Hepatocyte (in vitro differentiated cells): ENCODE measurements at places on chromosomes 11 and 22. TPM values are rescaled to one million over a fixed set of nuclear protein-coding genes. Genes with fewer than 3 reads are reported as not detected.
A peak's percentile ranks its signal among the peaks of the same experiment; 100 is the strongest.

DNA sequence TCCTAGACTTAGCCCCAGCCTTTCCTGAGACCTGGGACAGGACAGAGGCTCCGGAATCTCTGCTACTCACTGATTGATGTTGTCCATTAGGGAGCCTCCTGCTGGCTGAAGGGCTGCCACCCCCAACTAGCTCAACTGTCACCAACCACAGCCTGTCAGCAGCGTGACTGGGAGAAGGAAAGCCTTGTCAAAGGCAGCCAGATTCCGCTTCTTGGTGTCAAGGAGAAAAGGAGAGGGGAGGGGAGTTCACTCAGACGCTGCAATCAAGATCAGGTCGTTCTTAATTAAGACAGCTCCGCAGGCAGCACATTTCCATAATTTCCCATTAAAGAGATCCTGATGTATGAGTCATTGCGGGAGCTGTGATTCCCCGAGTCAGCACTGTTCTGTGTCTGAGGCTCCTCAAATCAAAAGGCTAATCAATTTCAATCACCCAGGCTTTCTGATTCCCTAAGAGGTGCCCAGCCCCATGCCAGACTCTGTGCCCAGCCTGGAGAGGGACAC lies 152.8 kb upstream of the ZBED5 start:
- no peaks in the 10 kb centered on the region for H3K27me3 ChIP-seq
- H3K4me3 ChIP-seq = no peak overlapping the region

- H3K36me3 ChIP-seq = no peaks in the 10 kb centered on the region
- peak; percentile 88 for DNase-seq
- no peak overlapping the region for H3K4me3 ChIP-seq
- H3K27me3 ChIP-seq = no peaks in the 10 kb centered on the region
- peak overlapping the region; percentile 88 for H3K27ac ChIP-seq
- H3K4me1 ChIP-seq = peaks cover 22% of the 10 kb centered on the region
Measured at GRCh38 chr11:61602775-61603569, 22.1 kb upstream of the SYT7 start.

GRCh38 chr11:34313099-34313517 lies 44.7 kb downstream of the ABTB2 start:
- no peaks in the 10 kb centered on the region for H3K36me3 ChIP-seq
- no peak for DNase-seq
- peaks cover 18% of the 10 kb centered on the region for H3K4me1 ChIP-seq
- no peak overlapping the region for H3K4me3 ChIP-seq
- H3K27me3 ChIP-seq = no peaks in the 10 kb centered on the region
- no peak overlapping the region for H3K27ac ChIP-seq

- no peak within 1 kb of the TSS for H3K4me3 ChIP-seq
- no peaks in the 10 kb centered on the region for H3K27me3 ChIP-seq
- no peaks in the 10 kb centered on the region for H3K36me3 ChIP-seq
- DNase-seq = peak; percentile 25
Measured at GRCh38 chr22:40679249-40679963, at the start of gene MCHR1. TSS of gene MCHR1 (plus strand) at chr22:40679484. CDS start at chr22:40679653, 169 bp downstream.

DNA sequence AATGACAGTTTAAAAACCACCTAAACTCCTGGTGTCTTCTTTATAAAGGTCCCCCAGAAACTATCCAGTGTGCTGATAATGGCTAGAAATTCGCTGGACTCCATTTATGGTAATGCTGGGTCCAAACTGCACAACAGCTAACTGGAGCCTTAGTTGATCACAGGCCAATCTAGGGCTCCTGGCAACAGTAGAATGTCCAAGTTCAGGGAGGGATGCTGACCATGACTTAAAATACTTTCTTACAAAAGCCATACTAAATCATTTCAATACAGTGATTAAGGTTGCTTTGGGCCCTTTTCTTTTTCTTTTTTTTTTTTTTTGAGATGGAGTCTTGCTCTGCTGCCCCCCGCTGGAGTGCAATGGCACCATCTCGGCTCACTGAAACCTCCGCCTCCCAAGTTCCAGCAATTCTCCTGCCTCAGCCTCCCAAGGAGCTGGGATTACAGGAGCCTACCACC lies 14.5 kb upstream of the GAB2 start:
- H3K27me3 ChIP-seq = no peaks in the 10 kb centered on the region
- H3K4me1 ChIP-seq = no peaks in the 10 kb centered on the region
- no peak overlapping the region for H3K4me3 ChIP-seq
- DNase-seq = no peak
- no peaks in the 10 kb centered on the region for H3K36me3 ChIP-seq
- no peak overlapping the region for H3K27ac ChIP-seq

DNA sequence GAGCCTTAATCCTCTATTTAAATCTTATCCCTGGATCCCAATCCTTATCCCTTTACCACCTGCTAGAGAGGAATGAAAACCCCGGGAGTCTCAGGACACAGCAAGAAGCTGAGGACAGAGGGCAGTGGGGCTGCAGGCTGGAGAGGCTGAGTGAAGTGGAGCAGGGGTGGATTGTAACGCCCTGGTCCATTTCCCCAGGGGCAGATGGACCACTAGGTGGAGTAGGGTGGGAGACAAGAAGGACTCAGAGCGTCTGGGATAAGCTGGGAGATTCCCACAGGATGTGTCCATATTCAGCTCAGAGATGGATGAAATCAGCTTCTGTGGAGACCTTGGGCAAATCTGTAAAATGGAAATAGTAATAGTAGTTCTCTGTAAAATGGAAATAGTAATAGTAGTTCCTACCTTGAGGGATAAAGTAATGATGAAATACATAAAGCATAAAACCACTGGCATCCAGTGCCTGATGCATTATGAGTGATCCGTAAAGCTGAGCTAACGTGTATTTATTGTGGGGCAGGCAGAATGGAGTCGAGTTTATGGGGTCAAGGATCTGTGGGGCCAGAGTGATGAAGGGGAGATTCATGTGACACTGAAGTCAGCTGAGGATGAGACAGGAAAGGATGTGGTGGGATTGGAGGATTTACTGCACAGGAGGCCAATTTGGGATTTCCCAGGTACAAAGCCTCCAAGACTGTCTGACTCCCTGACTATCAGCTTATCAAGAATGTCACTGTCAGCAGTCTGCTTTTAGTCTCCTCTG lies 1.9 kb upstream of the ROBO4 start:
- H3K27ac ChIP-seq = no peak overlapping the region
- H3K27me3 ChIP-seq = peaks cover 43% of the 10 kb centered on the region

DNA sequence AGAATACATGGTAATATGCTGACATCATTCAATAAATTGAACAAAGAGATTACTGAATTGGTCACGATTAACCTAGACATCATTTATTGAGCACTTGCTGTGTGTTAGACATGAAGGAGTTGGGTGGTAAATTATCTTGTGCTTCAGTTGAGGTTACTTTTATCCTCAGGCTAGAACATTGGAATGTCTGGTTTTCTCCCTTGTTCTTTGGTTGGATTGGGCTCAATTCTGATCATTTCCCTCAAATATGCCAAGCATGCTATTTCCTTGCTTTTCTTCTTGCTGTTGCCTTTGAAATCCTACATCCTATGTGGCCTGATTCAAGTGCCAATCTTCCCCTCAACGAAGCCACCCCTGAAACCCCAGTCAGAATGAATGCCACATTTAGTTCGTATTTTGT lies 65.8 kb downstream of the DEUP1 start:
- no peaks in the 10 kb centered on the region for H3K27me3 ChIP-seq
- no peaks in the 10 kb centered on the region for H3K4me1 ChIP-seq
- H3K4me3 ChIP-seq = no peak overlapping the region
- DNase-seq = no peak
- H3K27ac ChIP-seq = no peak overlapping the region
- no peaks in the 10 kb centered on the region for H3K36me3 ChIP-seq

DNA sequence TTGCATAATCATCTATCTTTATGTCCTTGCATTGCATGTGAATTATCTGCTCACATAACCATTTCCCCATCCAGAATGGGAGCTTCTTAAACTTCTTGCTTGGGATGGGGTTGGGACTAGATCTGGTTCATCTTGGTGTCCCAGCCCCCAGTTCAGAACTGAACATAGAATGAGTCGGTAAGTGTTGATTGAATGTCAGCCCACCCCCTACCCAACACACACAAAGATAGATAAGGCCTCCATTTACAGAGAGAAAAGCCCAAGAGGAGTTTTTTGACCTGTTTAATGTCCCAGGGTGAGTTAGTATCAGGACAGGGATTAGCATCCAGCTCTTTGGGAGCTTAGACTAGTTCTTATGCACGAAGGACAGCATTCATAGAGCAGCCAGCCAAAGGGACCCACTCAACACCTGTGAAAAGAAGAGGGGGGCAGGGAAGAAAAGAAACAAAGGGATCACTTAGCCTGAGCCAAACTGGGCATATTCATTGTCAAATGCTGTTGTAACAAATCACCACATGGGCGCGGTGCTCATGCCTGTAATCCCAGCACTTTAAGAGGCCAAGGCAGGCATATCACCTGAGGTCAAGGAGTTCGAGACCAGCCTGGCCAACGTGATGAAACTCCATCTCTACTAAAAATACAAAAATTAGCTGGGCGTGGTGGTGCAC lies 57.4 kb downstream of the CHRDL2 start:
- no peak overlapping the region for H3K4me3 ChIP-seq
- H3K27me3 ChIP-seq = no peaks in the 10 kb centered on the region
- DNase-seq = no peak
- peaks cover 4% of the 10 kb centered on the region for H3K4me1 ChIP-seq
- H3K27ac ChIP-seq = peak overlapping the region; percentile 93

GRCh38 chr11:18461909-18462308 lies 6.3 kb downstream of the LDHAL6A start:
- H3K27me3 ChIP-seq = no peaks in the 10 kb centered on the region
- H3K36me3 ChIP-seq = no peaks in the 10 kb centered on the region
- no peak overlapping the region for H3K27ac ChIP-seq
- no peak for DNase-seq
- H3K4me3 ChIP-seq = no peak overlapping the region

- no peak overlapping the region for H3K4me3 ChIP-seq
- no peaks in the 10 kb centered on the region for H3K36me3 ChIP-seq
- H3K27me3 ChIP-seq = no peaks in the 10 kb centered on the region
Measured at GRCh38 chr11:94171693-94172440, 43.2 kb downstream of the PANX1 start.

DNA sequence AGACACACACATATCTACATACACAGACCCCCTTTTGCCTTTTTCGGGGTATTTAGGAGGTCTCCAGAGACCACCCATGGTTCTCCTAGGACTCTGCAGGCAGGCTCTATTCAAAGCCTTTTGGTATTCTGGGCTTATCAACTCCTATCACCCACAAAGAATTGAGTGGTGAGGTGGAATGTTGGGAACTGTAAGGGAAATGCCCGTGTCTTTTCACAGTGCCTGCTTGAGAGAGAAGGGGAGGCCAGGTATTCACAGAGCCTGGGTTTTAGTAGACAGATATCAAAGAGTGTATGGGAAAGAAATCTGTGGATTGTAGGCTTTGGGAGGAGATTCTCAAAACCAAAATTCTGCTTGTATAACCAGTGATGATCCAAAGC lies 44.0 kb upstream of the CSNK2A3 start:
- H3K36me3 ChIP-seq = no peaks in the 10 kb centered on the region
- no peak overlapping the region for H3K27ac ChIP-seq
- H3K4me3 ChIP-seq = no peak overlapping the region
- H3K27me3 ChIP-seq = no peaks in the 10 kb centered on the region
- no peaks in the 10 kb centered on the region for H3K4me1 ChIP-seq

GRCh38 chr11:108914981-108915380 lies 250.1 kb downstream of the DDX10 start:
- no peaks in the 10 kb centered on the region for H3K36me3 ChIP-seq
- no peak for DNase-seq
- peaks cover 8% of the 10 kb centered on the region for H3K4me1 ChIP-seq
- H3K27me3 ChIP-seq = no peaks in the 10 kb centered on the region
- H3K27ac ChIP-seq = no peak overlapping the region

DNA sequence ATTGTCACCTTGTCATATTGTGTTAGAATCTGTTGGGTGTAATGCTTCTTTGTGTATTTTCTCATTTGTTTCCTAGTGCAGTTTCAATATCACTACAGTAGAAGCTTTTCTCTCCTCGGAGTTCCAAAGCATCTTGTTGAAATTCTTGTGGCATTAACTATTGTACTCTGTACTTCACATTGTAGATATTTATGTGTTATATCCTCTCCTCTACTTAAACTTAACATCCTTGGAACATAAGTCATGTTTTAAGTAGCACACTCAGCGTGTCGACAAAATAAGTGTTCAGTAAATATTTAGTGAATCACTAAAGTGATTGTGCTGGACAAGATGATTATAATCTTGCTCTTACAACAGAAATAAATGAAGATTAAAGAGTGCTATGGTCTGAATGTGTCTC lies 201.7 kb downstream of the ARHGAP42 start:
- H3K36me3 ChIP-seq = no peaks in the 10 kb centered on the region
- no peaks in the 10 kb centered on the region for H3K4me1 ChIP-seq
- no peaks in the 10 kb centered on the region for H3K27me3 ChIP-seq
- H3K4me3 ChIP-seq = no peak overlapping the region
- no peak for DNase-seq
- no peak overlapping the region for H3K27ac ChIP-seq

Gene POU2AF1
- 0.08 and 0.23 TPM in 2 replicates for total RNA-seq

Gene RAB39A
- total RNA-seq = 0.43 and 1.6 TPM in 2 replicates

Gene MS4A7
- total RNA-seq = 0.16 and 0.60 TPM in 2 replicates

Gene RAB3IL1
- 9.1 and 10.8 TPM in 2 replicates for total RNA-seq

Gene SAA4
- total RNA-seq = 73.0 and 73.8 TPM in 2 replicates

Gene MAPK12
- total RNA-seq = 12.5 and 13.8 TPM in 2 replicates
